Activated T-cell treated with anti-CD3 and anti-CD28 coated beads, Interleukin-2, amount 50 U/mL, for 4 hours (primary cell): ENCODE measurements at places on chromosomes 5 and 9.

DNA sequence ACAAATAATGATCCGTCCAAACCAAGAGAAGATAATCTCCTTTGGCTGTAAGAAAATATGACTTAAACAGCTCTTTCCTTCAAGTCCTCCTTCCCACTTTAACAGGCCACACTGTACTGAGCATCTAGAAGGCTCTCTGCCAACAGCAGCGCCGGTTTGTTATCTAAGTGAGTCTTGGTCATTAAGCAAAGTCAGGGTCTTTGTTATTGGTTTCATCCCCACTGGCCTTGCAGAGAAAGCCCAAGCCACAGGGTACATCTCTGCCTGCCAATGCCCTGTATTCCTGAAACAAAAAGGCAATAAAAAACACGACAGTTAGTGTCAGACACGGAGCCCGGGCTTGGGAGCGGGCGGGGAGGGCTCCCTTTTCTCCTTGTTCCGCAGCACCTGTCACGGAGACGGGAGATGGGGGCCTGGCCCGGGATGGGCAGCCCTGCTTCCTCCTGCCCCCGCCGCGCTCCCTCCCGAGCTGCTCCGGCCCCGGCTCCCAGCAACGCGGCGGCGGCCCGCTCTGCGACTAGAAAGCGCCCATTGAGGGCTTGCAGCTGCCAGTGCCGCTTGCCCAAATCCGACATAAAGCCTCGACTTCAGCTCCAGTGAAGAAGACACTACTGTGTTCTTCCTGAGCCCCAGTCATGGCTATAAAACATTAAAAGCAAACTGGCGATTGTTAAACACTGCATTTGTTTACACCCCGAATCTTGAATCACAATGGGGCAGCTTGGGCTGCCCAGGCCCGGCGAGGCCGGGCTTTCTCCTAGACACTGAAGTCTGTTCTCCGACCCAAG lies 28.1 kb upstream of the PIK3R1 start:
- DNase-seq = no peak

GRCh38 chr9:129270903-129271431 lies 92.9 kb upstream of the IER5L start:
- DNase-seq = no peak

DNA sequence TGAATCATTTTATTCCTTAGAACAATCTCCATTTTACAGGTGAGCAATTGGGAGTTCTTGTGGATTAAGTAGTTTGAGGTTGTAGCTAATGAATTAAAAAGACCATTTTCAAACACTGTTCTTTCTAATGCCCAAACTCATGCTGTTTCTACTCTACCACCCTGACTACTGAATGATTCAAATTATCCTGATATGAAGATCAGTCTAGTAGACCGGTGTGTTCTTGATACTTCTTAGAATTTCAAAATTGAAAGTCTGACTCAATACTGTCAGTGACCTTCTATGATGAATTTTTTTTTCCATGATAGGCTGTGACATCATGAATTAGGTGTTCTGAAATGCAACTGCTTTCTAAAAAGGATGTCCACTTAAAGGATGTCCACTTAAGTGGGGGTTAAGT lies 515.5 kb downstream of the DMAC1 start:
- no peak for DNase-seq

- DNase-seq = no peak
These were observed 19.5 kb downstream of the IL9 start for GRCh38 chr5:135876146-135876545.

- no peak for DNase-seq
These were observed 121.1 kb downstream of the FBXL7 start for GRCh38 chr5:15621094-15621493.
